ENCODE measurements at places on chromosomes 7 and 10. TPM values are rescaled to one million over a fixed set of nuclear protein-coding genes. Genes with fewer than 3 reads are reported as not detected.

BTBD16 gene
- 0.09 TPM for total RNA-seq

PLAC9 gene
- total RNA-seq: 78.7 TPM

OGA gene
- total RNA-seq: 93.7 TPM

COBL gene
- not detected for total RNA-seq

KNDC1 gene
- total RNA-seq: 0.41 TPM

OLAH gene
- total RNA-seq: not detected

CFAP69 gene
- total RNA-seq: 6.4 TPM

PDE1C gene
- 187 TPM for total RNA-seq

UPK3BL2 gene
- not detected for total RNA-seq

FGL2 gene
- 39.3 TPM for total RNA-seq

A1CF gene
- total RNA-seq: not detected

ABHD11 gene
- 14.8 TPM for total RNA-seq

Measured in fibroblast of the aortic adventitia (primary cell).